ENCODE measurements at places on chromosomes 11 and 22.

DNA sequence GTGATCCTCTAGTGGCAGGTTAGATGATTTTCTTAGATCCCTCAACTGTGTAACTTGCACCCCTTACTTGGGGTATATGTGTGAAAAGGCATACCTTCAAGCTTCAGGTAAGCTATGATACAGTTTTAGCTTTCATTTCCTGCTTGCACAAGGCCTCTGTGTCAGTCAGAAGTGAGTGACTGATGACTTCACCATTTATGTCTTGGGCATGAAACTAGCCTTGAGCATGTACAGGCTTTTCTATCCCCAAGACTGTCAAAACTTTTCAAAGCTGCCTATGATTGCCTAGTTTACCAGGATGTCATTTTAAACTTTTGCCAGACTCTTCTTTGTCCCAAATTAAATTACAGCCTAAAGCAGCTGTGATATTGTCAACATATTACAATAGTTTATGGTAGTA lies 286.1 kb upstream of the CNTN5 start:
- no peak for DNase-seq

DNA sequence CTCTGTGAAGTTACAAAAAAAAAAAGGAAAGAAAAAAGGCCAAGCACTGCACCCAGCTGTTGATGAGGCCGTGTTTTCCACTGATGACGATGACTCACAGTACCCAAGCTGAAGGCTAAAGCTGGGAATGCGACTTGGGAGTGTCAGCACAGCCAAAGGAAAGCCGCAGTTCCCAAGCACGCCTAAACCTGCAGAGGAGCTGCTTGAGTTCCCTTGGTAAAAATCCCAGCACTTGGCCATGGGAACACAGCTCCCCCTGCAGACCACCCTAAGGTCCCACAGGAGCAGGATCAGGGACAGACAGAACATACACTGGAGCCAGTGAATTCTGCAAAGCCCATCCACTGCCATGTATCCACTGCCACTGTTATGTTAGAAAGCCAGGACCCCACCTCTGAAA lies 39.9 kb downstream of the SERGEF start:
- peak; percentile 39 for DNase-seq

DNA sequence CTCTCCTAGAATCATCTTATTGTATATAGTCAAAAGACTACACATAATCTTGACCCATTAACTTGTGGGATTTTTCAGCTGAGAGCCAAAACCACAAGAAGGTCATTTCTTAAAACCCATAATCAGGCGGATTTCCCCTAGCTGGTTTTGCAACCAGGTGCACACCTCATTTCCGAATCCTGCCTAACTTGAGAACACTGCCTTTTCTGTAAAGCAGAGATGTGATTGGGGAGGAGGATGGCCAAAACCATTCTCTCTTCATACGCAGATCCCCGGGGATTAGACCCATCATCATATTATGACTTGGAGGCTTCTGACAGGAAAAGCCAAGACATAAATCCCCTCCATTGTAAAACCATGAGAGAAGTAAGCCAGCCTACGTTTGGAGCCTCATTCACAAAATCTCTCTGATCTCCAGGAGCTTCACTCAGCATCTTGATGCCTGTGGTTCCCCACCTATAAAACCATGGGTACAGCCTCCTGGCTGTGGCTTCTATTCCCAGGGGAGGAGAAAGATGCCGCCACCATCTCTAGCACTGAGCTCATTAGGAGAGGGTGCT lies 191.3 kb downstream of the KIF18A start:
- no peak for DNase-seq

GRCh38 chr11:46755962-46756361 lies 36.9 kb downstream of the F2 start:
- no peak for DNase-seq

GRCh38 chr11:117681438-117681837 lies 115.6 kb downstream of the DSCAML1 start:
- DNase-seq = no peak

DNA sequence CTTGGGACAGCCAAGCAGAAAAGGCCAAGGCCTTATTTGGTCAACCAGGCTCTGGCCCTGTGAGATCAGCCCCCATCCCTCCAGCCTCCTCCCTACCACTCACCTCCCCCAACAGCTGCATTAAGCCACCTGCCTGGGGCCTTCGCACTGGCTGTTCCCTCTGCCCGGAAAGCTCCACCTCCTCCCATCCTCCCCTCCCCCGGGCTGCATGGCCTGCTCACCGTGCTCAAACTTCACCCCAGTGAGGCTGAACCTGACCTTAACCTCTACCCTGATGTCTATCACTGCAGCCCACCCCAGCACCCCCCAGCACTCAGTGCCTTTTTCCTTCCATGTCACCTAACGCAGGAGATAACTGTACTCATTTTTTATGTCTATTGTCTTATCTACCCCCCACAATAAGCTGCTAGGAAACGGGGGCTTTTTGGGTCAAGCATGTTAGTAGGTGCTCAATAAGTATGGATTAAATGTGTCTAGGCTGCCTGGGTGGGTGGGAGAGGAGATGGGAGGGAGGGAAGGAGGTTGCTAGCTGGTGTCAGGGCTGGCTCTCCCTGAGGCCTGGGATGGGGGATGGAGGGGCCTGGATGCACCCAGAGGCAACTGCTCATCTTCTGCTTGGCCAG lies 912 bp downstream of the PTPRCAP start:
- DNase-seq = no peak

GRCh38 chr11:114052160-114052559 lies 7.4 kb upstream of the ZBTB16 start:
- no peak for DNase-seq

GRCh38 chr11:12577725-12578644 lies 96.2 kb upstream of the TEAD1 start:
- DNase-seq = no peak

DNA sequence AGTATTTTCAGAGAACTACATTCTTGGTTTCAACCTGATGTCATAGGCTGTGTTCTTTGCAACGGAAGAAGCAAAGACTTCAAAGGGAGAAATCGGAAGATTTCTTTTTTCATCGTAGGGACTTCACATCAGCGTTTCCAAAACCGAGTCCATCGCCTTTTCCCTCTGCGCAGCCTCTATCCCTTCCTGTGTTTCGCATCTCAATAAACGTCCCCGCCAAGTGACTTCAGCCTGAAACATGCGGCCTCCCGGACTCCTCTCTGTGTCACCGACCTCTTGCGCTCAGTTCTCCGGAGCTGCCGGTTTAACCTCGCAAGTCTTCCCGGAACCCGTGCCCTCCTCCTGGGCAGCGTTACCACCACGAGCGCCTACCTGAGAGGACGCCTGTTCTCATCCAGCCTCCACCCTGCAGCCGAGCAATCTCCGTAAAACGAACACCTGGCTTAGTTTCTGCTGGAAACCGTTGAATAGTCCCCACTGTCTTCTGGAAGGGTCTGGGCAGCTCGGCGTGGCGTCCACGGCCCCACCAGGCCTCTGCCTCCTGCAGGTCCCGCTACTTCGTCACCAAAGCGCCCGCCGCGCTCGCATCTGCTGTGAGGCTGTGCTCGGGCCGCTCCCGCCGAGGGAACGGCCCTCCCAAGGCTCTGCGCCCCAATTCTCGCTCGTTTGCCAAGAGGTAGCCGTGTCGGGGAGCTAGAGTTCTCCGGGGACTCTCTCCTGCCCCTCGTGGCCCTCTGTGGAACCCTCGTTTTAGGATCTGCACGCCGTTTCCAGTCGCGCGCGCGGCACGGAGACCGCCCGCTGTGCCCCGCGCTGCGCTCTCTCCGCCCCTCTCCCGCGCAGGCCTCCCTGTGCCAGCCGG lies at the start of gene GLB1L3:
GLB1L3 (plus strand) TSS at position 846 of the 862 bp plus-strand sequence. CDS start 362 bp downstream, outside the sequence.
- no peak for DNase-seq

- DNase-seq = no peak
Measured at GRCh38 chr11:19463976-19464375, 223.2 kb upstream of the E2F8 start.

DNA sequence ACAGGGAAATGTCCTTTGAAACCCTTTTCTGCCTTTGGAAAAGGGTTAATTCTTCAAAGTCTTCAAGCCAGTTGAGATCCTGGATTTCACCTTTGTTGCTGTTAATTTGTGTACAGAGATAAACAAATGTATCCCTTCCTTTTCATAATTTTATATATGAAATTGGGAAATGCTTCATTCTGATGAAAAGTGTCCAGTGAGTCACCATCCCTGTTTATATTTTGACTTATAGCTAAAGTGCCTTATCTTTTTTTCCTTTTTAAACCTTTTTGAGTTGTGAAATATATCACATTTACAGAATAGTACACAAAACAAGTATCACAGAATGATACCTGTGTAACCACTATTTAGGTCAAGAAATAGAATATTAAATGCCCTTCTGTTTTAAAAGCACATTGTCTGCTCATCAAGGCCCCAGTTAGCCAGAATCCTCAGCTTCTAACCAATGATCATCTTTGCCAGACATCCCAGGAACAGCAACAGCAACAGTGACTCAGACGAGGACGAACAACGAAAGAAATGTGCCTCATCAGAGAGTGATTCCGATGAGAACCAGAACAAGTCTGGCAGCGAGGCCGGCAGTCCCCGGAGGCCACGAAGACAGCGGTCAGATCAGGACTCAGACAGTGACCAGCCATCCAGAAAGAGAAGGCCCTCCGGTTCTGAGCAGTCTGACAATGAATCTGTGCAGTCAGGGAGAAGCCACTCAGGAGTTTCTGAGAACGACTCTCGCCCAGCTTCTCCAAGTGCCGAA lies 27.3 kb downstream of the CTR9 start:
- no peak for DNase-seq

DNA sequence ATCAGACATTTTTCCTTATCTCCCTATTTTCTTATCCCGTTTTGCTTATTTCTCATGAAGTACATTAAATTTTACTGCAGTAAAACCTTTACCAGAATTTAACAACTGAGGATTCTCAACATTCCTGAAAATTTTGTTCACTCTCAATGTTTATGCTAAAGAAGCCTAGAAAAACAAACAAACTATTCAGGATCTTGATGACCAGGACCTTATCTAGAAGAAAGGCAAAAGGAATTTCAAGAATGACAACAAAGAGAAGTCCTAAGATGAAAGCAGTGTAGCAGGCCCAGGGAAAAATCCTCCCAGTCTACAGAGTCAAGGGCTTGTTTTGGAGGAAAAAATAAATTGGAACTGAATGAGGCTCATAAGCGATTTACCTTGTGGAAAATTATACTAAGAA lies 283.3 kb upstream of the ARHGAP42 start:
- DNase-seq = peak; percentile 39

DNA sequence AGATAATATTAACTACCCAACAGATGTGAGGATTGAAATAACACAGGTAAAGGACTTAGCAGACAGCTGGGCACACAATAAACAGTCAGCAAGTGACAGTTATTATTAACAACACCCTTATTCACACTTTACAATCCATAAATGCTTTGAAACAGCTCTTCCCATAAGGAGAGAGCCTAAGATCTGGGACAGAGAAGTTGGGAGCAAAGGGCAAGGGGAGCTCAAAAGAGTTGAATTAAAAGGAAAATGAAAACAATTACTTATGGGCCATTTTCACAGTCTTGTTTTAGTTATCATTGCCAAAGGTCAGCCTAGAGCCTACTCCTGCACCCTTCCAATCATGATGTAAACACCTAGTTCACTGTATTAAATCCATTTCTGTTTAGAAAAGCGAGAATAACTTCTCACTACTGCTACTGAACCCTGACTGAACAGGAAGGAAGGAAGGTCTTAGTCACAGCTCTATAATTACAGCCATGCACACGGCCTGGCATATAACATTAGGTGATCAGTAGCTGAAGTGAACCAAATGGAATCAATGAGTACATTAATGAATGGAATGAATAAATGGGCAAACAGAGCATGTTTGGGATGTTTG lies 111.3 kb downstream of the PLEKHA7 start:
- DNase-seq = no peak

DNA sequence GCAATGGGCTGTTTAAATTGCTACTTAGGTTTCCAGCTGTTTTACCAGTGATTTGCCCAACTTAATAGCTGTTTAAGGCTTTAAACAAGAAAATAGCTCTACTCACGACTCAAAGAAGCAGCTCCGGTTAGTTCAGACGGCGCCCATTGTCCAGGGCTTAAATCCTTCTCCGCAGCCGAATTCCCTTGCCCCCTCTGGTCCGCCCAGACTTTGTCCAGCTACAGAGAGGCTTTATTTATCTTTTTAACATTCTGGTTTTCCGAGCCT lies 20.9 kb upstream of the SCUBE1 start:
- DNase-seq = no peak

DNA sequence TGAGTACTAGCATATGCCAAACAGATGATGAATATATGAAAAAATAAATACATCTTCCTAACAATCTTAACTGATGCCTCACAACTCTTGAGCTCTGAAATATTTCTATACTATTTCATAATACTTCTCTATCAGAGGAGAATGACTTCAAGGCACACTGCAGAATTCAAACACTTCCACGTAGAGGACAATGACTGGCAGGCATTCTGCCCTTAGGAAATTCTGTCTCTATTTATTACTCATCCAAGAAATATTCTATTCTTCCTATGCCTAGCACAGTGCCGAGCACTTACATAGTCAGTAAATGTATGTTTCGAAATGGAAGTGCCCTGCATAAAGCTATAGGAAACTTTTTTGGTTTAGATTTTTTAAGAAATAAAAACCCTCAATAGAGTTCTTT lies 809.1 kb downstream of the DLG2 start:
- no peak for DNase-seq

- no peak for DNase-seq
Measured at GRCh38 chr11:75735181-75735845, 17.7 kb downstream of the MOGAT2 start.

- DNase-seq = no peak
Measured at GRCh38 chr11:119169282-119169719, 776 bp downstream of the NLRX1 start.

GRCh38 chr11:16356057-16356760 lies at the start of gene SOX6:
Gene SOX6, minus strand, starts transcription at chr11:16356546. Its CDS starts 15,298 bp downstream, at chr11:16341248.
- peak; percentile 23 for DNase-seq

DNA sequence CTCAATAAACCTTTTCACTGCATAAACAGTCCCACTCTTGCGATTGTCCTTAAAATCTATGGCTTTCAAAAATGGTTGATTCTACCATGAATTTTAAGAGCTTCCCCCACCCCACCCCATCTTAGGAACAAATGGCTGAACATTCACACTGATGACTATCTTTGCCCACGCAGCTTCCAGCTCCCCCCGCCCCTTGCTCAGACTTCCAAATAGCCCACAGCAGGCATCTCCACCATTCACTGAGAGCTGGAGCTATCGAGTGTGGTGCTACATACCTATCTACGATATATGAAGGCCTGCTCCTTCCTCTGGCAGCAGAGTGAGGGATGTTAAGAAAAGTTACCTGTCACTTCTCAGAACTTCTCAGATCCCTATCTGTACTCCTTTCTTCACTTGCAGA lies 26.7 kb downstream of the EIF3F start:
- DNase-seq = no peak

- DNase-seq = no peak
Measured at GRCh38 chr11:17148536-17148935, 59.2 kb downstream of the PIK3C2A start.

All from HS-27A (cell line).